ENCODE measurements at places on chromosomes 7 and 10.

DNA sequence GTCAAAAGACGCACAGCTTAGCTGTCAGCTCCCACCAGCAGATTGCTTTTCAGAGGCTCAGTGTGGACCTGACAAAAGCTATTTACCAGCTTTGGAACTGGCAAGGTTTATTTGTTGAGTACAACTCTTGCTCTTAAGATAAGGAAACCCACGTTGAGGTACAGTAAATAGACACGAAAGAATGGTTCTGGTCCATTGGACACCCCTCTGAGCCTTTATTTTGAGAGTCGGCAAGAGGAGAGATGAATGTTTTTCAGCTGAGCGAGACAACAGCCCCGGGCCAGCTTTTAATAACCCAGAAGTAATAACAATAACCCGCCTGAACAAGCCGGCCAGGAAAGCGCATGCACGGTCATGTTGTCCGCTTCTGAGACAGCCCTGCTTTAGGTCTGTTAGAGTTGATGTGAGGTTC, 49.0 kb downstream of the WNT2 start:
- DNase-seq: no peak

GRCh38 chr10:94210440-94211168, 152.1 kb downstream of the NOC3L start:
- DNase-seq: no peak

DNA sequence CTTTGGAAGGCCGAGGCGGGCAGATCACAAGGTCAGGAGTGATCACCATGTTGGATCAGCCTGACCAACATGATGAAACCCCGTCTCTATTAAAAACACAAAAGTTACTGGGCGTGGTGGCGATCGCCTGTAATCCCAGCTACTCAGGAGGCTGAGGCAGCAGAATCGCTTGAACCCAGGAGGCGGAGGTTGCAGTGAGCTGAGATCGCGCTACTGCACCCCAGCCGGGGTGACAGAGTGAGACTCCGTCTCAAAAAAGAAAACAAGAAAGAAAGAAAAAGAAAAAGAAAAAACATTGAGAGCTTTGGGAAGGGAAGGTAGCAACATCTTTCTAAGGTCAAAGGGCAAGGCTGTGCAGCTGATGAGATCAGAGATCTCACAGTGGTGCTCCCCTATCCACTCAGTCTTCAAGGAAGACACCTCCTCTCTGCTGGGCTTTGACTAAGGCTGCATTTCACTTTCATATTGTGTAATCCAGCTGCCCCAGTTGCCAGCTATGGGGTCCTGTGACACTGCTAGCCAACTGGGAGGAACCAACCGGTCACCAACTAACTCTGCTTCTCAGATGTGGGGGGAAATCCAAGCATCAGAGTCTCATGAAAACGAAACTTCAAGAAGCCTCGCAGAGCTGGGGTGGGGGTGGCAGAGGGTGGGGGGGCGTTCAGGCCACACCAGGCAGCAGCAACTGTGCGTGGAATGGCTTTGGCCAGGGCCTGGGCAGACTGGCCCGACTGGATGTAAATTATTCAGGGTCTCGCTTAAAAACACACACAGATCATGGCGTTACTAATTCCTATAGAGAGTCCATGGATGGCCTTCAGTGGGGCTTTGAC, 1.5 kb downstream of the IL15RA start:
- no peak for DNase-seq

DNA sequence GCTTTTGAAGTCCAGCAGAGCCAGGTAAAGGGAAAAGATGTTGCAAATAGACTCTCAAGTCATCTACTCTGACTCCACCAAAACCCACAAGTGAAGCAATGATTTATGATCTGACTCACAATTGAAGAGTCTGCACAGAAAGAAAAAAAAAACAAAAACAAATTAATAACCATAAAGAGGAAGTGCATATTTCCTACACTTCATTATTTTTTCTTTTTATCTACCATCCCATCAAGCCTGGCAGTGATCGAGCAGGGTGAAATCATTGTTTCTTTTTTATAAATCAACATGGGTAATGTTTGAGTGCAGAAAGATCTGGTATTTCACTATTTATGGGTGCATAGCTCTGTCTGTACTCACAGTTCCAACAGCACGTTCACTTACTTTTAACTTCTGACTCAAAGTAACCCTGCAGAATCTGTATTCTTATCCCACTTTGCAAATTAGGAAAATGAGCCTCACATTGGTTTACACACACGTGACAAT, 829.0 kb downstream of the TNS3 start:
- DNase-seq: no peak

DNA sequence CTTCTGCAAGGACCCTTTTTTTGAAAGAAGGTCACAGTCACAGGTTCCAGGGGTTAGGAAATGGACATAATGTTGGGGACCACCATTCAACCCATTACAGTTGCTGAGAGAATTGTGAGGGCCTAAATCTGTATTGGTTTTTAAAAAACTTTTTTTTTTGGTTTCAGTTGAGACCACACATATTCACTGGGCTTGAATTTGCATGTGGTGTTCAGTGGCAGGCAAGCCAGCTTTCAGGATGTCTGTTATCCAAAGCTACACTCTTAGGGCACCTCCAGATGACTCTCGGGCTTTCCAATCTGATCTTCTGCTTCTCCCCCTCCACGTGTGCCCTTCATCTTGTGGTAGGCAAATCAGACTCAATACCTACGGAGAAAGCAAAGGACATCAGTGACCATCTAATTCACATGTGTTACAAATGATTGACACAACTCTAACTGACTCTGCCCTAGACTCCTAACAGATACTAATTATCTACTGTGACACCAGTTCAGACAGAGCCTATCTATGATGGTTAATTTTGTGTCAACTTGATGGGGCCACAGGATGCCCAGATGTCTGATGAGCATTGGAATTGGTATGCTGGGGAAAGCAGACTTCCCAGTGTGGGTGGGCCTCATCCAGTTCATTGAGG, 93.3 kb upstream of the ELMO1 start:
- no peak for DNase-seq

DNA sequence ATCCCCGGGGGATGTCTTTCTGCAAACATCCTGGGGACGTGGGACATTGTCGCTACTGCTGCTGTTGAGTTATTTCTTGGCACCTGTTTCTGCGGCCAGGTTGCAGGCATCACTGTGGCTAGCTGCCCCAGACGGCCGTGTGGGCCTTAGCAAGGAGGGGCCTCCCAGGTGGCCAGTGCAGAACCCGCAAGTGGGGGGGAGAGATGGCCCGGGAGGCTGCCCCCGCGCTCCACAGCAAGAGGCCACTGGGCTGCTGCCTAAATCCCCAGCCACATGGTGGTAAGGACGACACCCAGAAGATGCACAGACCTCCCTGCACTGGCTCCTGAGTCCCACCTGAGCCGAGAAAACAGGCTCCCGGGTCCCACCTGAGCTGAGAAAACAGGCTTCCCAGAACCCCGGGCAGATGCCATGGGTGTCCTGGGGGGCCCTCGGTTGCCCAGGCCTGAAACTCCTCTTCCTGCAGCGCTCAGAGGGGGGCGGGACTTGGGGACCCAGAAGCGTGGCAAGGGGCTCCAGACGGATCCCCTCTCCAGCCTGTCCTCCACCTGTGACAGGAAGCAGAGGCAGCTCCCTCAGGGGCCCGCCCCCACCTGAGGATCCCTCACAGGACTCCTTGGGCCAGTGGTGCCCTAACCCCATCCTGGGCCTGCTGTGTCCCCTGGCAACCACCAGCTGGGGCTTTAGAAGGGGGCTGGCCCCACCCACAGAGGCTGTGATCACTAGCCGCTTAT, 952 bp upstream of the MAFK start:
- DNase-seq: no peak

GRCh38 chr7:82388138-82388537, 55.4 kb downstream of the CACNA2D1 start:
- no peak for DNase-seq

DNA sequence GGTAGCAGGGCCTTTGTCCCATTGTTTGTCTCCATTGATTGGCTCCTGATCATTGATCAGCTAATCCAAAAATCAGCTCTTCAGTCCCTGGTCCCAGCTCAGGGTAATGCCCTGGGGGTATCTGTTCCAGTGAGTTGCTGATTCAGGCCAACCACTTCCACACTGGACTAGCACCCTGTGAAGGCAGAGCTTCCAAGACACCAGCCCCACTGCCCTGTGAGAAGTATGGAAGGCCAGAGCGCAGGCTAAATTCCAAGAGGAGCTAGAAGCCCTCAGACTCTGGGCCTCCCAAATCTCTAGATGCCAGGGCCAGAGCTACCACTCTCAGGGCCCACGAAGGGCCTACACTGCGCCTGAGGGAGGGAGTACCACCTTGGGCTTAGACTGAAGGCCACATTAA, 10.4 kb downstream of the TMEM72 start:
- no peak for DNase-seq

All from glutamatergic neuron (in vitro differentiated cells).